GM23248 (cell line): ENCODE measurements at places on chromosomes 3 and 15.

DNA sequence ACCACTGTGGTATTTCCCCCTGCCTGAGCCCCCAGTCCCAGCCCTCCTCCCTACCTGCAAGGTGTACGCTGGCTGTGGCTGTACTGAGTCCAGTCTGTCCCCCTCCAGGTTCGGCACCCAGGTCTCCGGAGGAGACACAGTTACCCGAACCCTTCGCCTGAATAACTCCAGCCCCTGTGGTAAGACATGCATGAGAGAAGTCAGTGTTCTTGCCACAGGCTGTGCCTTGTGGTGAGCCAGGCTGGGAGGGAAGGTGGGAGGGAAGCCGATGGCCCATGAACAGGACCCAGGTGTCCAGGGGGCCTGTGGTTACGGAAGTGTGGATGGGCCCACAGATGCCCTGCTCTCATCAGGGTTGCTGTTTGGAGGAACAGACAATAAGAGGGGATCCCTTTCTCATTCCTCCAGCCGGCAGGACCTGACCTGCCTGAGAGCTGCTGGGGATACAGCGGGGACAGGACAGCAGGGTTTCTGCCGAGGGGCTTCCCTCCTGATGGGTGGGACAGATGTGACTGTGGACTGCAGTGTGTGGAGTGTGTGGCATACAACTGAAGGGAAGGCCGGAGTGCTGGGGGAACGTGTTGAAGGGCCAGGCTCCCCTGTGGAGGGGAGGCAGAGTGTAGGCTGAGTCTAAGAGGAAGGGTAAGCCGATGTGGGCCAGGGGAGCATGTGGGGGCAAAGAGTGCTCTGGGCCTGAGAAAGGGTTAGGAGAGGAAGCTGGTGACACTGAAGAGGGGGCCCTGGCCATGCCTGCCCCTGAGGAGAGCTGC is 21.9 kb downstream of the ACAA1 start:
- no peaks in the 10 kb centered on the region for H3K4me1 ChIP-seq
- no peak overlapping the region for H3K27ac ChIP-seq
- H3K36me3 ChIP-seq, result no peaks in the 10 kb centered on the region
- DNase-seq, result no peak
- no peaks in the 10 kb centered on the region for H3K27me3 ChIP-seq
- no peak overlapping the region for H3K4me3 ChIP-seq

GRCh38 chr3:150254309-150254708 is 153.8 kb upstream of the TSC22D2 start:
- no peaks in the 10 kb centered on the region for H3K36me3 ChIP-seq
- DNase-seq, result no peak
- H3K4me1 ChIP-seq, result peaks cover 32% of the 10 kb centered on the region

DNA sequence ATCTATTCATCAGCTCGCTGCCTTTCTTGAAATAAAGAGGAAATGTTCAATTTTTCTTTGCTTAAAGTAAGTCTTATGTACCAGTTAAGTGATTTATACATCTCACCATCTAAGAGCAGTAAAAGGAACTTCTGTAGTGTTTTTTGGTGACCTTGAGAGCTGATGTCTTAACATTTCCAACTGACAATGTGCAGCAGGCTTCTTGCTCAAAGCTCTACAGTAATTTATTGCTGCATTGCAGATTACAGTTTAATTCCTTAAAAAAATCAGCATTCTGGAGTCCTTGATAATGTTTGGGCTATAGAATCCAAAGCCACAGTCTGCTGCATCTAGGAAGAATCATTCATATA is 61.6 kb downstream of the DIPK2A start:
- no peak overlapping the region for H3K4me3 ChIP-seq
- no peak for DNase-seq
- H3K27me3 ChIP-seq, result no peaks in the 10 kb centered on the region
- H3K27ac ChIP-seq, result no peak overlapping the region

DNA sequence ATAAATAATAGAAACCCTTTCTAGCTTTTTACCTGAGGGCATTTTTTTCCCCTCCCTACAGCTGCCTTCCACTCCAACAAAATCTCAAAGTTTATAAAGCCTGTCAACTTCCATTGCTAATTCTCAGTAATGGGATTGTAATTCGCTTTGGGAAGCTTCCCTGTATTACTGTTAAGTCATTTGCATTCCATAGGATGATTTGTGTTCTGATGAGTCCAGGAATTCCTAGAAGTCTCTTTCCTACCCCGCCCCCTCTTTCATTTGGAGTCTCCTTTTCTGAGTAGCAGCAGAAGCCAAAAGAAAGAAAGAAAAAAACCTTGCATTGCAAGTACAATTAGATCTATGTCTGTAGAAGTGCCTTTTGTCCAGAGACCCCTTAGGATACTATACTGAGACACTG is 1033.3 kb downstream of the IGSF11 start:
- DNase-seq, result no peak
- no peaks in the 10 kb centered on the region for H3K36me3 ChIP-seq
- H3K27ac ChIP-seq, result no peak overlapping the region
- no peaks in the 10 kb centered on the region for H3K27me3 ChIP-seq
- no peak overlapping the region for H3K4me3 ChIP-seq
- no peaks in the 10 kb centered on the region; the same call in 1 of the 2 replicates for H3K4me1 ChIP-seq

DNA sequence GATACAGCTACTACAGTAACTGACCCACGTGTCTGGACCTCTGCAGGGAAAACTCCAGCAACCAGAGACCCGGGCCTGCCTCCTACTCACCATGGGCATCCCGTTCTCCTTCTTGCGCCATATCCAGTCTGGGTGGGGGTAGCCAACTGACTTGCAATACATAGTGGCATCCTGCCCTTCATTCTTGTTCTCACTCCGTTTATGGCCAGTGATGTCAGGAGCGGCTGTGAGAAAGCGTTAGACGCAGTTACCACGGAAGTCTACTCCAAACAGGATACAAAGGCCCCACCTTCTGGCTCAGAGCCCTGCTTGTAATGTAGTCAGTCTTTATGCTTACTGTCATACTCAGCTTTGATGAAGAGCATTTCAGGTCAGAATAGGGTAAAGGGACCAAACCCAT is 59.6 kb downstream of the NPTN start:
- no peaks in the 10 kb centered on the region for H3K27me3 ChIP-seq
- H3K36me3 ChIP-seq, result peaks cover 27% of the 10 kb centered on the region
- H3K4me3 ChIP-seq, result no peak overlapping the region
- no peak overlapping the region for H3K27ac ChIP-seq
- peak; percentile 43 for DNase-seq
- H3K4me1 ChIP-seq, result 0 out of 2 replicates have a peak, but pooled peaks cover 3% of the 10 kb centered on the region

GRCh38 chr3:107416138-107416537 is 38.9 kb downstream of the CCDC54 start:
- DNase-seq, result no peak
- H3K27ac ChIP-seq, result no peak overlapping the region
- H3K27me3 ChIP-seq, result no peaks in the 10 kb centered on the region
- H3K36me3 ChIP-seq, result no peaks in the 10 kb centered on the region
- no peak overlapping the region for H3K4me3 ChIP-seq

DNA sequence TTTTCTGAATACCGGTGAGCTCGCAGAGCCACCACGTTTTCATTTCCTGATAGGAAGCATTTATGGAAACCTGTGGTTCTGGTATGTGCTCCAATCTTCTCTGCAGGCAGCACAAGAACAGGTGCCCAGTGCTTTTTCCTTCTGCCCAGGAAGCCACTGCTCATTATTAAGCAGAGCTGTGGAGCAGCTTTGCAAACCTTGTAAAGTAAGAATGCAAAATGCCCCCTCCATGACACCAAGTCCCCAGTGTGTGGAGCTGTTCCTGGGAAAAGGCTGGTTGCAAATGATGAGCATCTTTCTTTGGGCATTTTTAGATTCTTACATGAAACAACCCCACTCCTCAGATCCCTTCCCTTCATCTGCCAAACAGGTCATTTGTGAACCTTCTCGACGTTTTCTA is 65.7 kb upstream of the MRPL3 start:
- H3K4me3 ChIP-seq, result no peak overlapping the region
- no peak for DNase-seq
- no peak overlapping the region for H3K27ac ChIP-seq
- H3K4me1 ChIP-seq, result no peaks in the 10 kb centered on the region
- H3K36me3 ChIP-seq, result no peaks in the 10 kb centered on the region

DNA sequence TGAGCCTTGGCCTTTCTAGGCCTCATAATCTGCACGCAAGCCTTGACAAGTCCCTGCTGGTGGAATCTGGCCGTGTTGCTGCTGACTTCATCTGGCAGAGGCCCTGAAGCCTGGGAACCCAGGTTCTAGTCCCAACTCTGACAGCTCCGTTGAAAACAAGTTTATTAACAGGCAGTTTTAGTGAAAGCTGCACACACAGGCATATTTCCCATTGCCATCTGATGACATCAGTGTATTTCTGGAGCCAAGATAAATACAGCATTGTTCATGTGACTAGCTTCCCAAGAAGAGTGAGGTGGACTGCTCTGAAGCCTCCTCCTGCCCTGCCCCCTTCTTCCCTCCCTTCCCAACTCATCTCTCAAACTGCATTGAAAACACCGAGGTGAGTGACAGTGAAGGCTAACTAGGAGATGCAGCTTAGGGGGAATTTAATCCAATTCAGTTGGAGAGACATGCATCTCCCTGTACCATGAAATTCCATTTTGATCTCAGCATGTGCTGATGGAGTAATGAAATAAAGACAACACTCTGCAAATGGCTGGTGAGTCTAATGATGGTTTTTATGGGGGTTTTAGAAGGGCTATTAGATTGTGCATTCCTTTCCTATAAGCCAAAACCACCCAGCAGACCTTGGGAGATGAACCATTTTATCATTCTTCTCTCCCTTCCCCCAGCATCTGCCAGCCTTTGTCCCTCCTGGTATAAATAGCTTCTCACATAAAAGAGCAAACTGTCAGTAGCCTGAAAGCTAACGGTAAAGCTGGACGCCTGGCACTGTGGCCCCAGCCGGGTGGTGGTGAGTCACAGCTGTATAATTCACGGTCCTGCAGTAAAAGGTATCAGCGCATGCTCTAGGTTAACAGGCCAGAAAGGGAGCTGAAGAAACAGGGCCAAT is 38.0 kb downstream of the PRICKLE2 start:
- H3K27me3 ChIP-seq, result no peaks in the 10 kb centered on the region
- H3K27ac ChIP-seq, result peak overlapping the region; percentile 97
- H3K4me1 ChIP-seq, result peaks cover 90% of the 10 kb centered on the region
- H3K4me3 ChIP-seq, result peak overlapping the region; percentile 32

DNA sequence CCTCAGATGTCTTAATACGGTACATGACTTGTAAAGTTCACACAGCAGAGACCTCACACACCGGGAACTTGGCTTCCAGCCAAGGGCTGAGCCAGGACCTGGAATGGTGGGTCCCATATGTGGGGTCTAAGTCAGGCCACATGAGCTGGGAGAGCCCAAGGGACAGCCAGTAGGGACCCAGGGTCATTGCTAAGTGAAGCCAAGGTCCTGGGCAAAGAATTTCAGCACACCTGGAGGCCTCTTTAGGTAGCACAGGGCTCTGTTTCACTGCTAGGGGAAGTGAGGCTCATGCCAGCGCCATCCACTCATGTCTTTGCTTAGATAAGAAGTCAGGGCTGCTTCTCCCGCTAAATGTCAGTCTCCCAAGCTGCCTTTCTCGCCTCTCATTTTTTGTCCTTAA is 116.6 kb upstream of the TLE3 start:
- H3K4me1 ChIP-seq, result no peaks in the 10 kb centered on the region
- no peak for DNase-seq
- no peak overlapping the region for H3K27ac ChIP-seq
- peaks cover 5% of the 10 kb centered on the region for H3K27me3 ChIP-seq
- no peak overlapping the region for H3K4me3 ChIP-seq
- H3K36me3 ChIP-seq, result no peaks in the 10 kb centered on the region

DNA sequence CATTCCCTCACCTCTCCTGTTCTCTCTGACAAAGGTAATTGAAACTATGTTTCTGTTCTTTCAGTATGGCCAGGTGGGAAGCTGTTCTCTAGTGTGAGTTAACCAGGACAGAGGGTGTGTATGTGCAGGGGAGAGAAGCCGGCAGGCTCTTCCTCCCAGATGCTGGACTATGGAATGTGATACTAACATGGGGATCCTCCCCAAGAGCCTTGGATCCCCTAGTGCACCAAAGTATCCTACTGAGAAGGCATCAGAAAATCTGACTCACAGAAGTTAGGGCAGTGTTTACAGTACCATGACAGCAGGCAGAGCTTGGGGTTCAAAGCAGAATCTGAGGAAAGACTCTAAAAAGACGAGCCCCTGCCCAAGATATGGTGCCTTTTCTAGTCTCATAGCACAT is 123.1 kb downstream of the APBA2 start:
- no peaks in the 10 kb centered on the region for H3K36me3 ChIP-seq
- DNase-seq, result no peak
- H3K4me3 ChIP-seq, result no peak overlapping the region
- H3K27ac ChIP-seq, result no peak overlapping the region
- no peaks in the 10 kb centered on the region for H3K4me1 ChIP-seq
- no peaks in the 10 kb centered on the region for H3K27me3 ChIP-seq

DNA sequence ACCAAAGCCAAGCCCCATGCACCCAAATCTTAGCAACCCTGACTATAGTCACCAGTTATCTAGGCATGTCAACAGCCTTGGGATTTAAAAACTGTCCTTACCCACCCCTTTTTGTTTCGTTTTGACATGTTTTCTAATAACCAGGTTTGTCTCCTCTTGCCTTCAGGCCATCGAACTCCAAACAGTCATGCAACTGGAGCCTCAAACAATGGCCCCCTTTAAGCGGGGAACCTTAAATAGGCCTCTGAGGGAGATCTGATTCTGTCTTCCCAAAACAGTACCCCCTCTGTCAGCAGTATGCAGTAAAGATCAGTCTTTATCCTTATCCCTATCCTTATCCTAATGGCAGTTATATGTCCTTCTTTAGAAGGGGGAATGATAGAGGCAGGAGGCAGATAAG is 105.7 kb downstream of the DPH6 start:
- H3K36me3 ChIP-seq, result no peaks in the 10 kb centered on the region
- no peaks in the 10 kb centered on the region for H3K27me3 ChIP-seq
- DNase-seq, result no peak

DNA sequence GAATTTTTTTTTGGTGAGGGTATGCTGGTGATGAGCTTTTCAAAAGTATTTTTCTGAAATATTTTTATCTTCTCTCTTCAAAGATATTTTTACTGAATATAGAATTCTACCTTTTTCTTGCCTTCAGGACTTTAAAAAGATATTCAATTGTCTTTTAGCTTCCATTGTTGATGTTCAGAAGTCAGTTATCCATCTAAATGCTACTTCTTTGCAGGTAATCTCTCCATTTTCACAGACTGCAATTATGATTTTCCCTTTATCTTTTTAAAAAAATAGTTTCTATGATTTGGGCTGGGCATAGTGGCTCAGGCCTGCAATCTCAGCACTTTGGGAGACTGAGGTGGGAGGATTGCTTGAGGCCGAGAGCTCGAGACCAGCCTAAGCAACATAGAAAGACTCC is 222.4 kb downstream of the IL20RB start:
- DNase-seq, result no peak
- no peaks in the 10 kb centered on the region for H3K4me1 ChIP-seq
- no peak overlapping the region for H3K4me3 ChIP-seq
- H3K27me3 ChIP-seq, result no peaks in the 10 kb centered on the region
- H3K27ac ChIP-seq, result no peak overlapping the region

DNA sequence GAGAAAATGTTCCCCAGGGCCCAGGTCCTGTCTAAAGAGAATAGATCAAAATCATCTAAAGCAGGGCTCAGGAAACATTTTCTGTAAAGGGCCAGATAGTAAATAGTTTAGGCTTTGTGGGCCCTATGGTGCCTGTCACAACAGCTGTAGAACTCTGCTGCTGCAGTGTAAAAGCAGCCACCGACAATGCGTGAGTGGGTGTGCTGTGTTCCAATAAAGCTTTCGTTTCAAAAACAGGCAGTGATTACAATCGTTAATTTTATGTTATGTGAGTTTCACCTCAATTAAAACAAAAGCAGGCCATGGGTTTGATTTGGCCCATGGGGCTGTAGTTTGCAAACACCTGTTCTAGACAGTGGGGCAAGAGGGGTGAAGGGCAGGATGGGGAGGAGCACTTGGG is 12.5 kb upstream of the HEG1 start:
- peaks cover 25% of the 10 kb centered on the region for H3K4me1 ChIP-seq
- no peak overlapping the region for H3K4me3 ChIP-seq
- no peak for DNase-seq
- no peaks in the 10 kb centered on the region for H3K36me3 ChIP-seq
- H3K27ac ChIP-seq, result no peak overlapping the region
